ENCODE measurements at places on chromosomes 6 and 20.

DNA sequence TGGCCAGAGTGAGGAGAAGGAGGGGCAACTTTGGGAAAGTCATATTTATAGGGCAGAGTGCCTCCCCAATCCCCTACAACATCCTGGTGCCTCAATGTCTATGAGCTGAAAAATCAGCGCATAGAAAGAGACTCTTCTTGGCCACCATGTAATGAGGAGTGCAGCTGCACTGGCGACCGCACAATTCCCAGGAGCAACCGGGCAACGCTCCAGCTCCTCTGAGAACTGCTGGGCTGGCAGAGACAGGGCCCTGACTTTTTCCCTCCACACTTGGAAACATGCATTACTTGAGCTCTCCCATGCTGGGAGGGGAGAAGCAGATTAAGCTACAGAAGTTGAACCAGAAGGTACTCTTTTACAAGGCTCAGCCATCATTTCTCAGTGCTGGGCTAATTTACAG, 31.4 kb upstream of the MARCKS start:
- DNase-seq = no peak

DNA sequence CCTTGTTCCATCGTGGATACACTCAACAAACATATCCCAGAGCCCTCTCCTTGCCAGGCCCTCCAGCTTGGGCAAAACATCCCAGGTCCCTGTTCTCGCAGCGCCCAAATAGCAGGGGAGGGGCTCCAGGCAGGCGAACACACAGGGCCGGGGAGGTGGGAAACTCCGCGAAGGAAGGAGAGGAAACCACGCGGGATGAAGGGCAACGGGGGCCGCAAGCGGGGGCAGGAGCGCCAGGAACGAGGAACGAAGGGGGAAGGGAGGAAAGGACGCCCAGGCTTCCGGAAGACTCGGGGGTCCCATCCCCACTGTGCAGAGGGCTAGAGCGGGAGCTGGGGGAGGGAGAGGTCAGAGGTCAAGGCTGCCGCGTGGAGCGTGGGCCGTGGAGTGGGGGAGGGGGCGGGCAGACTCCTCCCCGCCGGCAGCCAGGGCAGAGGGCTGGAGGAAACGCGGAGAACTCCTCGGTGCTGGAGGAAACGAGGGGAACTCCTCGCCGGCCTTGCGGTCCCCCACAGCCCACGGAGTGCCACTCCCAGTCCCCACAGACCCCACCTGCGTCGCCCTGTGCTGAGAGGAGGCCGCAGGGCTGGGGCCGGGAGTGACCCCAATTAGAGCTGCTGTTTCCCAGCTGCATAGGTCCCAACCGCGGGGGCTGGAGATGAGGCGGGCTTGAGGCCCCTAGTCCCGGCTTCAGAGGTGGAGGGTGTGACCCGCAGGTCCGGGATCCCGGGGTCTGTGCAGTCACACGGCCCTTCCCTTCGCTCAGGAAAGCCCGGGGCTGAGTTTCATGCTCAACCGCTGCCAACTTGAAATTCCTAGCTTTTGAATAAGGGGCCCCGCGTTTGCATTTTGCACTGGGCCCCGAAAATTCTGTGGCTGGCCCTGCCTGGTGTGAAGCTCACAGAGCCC, 1.2 kb upstream of the RBM38 start:
- DNase-seq = no peak

GRCh38 chr20:64222291-64222735, 33.2 kb upstream of the PCMTD2 start:
- no peak for DNase-seq

GRCh38 chr6:37126961-37127616, 42.9 kb upstream of the PIM1 start:
- DNase-seq = no peak

DNA sequence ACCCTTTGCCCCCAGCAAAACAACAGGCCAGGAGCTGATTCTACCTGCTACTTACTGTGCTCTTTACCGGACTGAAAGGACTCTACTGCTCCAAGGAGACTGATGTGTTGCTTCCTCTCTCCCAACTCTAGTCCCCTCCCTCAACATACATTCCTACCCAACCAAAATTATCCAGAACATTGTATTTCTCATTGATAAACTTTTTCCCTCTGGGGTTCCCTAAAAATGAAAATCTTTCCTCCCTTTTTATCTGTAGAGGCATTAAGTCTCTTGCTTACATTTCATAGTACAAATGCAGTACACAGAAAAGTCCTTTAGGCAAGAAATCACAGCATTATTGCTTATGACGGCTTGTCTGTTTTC, 940 bp upstream of the HS3ST5 start:
- no peak for DNase-seq

- no peak for DNase-seq
These were observed 54.1 kb downstream of the CTCFL start for GRCh38 chr20:57470666-57471495.

DNA sequence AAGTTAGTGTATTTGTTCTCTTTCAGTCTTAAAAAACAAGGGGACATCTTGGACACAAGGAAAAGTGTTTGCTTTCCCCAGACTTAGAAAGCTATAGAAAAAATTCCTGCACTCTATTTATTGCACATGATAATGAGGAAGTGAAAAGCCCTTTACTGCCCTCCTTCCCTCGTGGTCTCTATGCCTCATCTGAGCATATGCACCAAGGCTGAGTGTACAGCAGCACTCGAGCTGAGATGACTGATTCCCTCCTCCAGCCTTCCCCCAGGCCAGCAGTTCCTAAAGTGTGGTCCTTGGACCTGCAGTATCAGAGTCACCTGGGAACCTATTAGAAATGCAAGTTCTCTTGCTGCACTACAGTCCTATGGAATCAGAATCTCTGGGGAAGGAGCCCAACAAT, 14.3 kb upstream of the LAMP5 start:
- no peak for DNase-seq

DNA sequence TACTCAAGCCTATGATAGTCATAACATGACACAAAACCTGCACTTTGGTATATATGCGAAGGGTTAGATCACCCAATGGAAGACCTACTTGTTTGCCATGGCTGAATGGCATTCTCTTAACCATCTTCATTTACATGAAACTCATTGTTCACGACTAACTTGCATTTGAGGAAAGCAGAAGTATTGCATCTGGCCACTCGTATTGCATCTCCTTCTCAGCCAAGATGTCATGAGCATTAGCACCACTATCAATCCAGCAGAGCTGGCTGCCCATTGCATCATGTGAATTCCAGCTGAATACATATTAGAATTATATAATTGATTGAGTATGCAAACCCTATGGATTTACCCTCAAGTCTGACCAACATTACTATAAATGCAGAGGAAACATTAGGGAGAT, 390.2 kb downstream of the LAMA2 start:
- no peak for DNase-seq

DNA sequence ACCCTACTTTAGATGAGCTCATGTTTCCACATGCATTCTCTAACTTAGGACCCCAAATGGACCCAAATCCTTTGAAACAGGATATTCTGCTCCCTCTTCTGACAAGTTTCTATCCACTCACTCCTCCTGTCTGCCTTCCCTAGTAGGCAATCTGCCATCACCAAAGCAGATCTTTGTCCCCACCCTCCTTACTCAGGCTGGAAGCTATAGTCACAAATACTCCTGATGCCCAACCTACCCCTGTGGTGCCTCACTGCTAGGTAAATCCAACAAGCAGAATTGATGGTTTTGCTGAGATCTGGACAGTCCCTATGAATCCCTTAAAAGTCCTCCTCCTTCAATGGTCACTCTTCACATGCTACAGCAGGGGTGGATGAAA, 21.7 kb downstream of the ELOVL5 start:
- no peak for DNase-seq

DNA sequence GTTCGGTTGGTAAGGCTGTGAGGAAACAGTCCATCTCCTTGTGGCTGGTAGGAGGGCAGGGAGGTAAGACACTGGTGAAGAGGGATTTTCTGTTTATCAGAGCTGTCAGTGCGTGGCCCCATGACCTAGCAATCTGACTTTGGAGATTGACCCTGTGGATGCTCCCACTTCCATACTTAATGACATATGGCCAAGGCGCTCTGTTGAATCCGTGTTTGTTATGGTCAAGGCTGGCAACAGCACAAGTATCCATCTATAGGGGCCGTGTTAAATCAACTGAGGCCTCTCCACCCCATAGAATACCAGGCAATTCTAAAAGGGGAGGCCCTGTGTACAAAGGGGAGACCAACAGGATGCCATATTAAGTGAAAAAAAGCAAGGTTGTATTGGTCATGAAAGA, 25.6 kb upstream of the FOXC1 start:
- no peak for DNase-seq

DNA sequence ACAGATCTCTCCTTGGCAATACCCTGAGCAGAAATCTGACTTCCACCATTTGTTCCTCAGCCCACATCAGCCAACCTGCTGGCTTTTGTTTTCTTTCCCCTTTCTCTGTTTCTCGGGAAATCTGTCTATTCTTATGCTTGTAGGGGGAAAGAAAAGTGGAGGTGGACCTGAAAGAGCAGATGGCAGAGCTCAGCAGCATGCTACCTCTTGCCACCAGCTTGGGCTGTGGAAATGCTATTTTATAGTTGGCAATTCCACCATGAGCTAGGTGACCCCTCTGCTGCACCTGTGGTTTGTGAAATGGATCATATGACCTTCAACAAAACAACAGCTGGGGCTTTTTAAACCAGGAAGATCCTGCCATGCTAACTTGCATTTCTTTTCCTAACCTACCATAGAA, 6.8 kb upstream of the SPATS1 start:
- DNase-seq = no peak

DNA sequence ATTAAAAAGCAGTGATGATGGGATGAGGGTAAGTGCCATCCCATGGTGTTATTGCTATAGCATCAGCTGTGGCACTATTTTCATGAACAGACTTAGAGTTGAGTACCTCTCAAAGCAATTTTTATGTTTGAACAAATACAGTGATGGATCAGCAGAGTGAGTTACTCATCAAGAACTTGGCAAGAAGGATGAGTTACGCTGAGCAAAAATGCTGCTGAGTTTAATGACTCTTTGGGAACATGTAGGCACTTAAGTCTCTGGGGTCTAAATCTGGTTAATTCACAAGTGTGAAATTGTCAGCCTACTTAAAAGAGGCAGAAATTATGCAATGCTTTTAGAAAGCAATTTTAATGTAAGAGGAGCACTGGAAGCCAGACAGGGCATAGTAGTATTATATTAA, 78.5 kb upstream of the AHI1 start:
- no peak for DNase-seq

- no peak for DNase-seq
These were observed 1.1 kb downstream of the AGPAT4 start for GRCh38 chr6:161272635-161273273.

DNA sequence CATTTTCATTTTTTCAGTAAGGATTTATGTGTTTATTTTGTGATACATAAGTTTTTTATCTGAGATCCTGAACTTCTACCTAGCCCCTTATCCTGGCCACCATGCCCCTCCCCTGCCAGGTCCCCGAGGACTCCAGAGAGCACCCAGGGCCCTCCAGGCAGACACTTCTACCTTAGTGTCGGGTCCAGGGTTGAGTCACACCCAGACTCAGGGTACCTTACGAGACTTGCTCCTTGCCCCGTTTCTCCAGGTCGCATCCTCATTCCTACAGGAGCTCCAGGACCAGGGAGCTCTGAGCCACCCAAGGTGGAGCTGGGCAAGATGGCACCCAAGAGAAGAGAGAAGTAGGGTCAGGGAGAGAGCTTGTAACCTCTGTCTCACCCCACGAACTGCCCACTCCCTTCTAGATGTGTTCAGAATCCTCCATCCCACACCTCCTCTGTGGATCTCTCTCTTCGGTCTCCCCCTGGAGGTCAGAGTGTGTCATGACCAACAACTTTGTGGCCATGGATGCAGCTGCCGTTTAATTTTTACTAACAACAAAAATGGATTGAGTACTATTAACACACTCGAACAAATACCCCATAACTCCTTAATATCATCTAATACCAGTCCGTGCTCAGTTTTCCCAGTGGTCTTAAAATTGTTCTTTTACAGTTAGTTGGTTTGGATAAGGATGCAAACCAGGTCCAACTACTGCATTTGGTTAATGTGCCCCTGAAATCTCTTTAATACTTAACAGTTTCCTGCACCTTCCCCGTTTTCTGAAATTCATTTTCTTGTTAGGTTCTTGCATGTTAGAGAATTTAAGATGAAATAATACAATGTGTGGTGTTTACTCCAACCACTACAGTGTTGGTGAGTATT, 130.6 kb upstream of the INSM1 start:
- DNase-seq = peak; percentile 58

GRCh38 chr6:14270142-14270893, 152.7 kb downstream of the CD83 start:
- DNase-seq = no peak

DNA sequence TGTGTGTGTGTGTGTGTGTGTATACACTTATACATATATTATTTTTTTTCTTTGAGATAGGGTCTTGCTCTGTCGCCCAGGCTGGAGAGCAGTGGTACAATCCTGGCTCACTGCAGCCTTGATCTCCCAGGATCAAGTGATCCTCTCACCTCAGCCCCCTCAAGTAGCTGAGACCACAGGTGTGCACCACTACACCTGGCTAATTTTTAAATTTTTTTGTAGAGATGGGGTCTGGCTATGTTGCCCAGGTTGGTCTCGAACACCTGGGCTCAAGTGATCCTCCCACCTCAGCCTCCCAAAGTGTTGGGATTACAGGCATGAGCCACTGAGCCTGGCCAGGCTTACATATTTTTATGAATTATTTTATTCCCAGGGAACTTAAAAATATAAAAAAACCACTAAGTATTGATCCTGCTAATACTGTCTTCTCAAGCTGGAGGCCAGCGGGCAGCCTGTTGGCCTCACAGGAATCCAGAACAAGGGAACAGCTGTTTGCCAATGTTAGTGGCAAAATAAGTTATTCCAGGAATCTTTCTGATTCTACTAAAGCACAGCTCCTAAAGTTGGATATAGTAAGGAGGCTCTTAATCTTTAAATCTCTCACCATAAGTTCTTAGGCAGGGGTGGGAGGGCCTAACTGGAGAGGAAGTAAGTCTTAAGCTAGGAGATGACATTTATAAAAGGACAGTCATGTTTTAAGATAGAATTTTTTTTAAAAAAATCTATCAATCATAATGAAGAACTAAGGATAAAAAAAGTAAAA, 135.5 kb upstream of the NUP153 start:
- DNase-seq = no peak

DNA sequence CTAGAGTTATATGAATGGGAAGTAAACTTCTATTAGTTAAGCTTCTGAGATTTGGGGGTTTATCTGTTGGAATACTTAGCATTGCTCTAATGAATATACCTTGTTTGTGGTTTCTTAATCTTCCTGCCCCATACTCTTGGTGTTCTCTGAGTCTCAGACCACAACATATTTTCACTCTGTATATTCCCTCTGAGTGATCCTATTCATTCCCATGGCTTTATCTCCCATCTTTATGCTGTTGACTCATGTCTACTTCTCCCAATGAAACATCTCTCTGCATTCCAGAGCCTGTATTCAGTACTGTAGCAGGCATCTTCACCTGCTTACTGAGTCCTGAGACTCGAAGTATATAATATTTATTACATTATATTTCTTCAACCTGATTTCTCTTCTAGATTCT, 283.7 kb upstream of the MAP3K7 start:
- DNase-seq = no peak

DNA sequence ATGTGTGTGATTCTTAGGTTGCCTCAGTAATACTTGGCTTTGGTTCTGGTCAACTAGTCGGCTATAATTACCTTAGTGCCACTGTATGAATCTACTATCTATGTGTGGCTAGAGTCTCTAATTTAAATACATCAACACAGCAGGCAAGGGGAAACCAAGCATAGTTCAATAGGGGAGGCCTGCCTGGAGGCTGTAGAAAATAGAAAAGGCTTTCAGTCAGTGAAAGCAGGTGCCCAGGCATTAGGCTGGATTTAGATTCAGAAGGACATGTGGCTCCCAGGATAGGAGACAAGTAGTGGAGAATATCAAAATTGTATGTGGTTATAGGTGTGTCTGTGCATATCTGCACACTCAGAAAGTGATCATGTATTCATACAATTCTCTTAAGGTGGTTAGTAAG, 115.1 kb upstream of the LAMP5 start:
- no peak for DNase-seq
